Kidney (tissue), 22 donors: ENCODE measurements at places on chromosomes 7 and 10.

DNA sequence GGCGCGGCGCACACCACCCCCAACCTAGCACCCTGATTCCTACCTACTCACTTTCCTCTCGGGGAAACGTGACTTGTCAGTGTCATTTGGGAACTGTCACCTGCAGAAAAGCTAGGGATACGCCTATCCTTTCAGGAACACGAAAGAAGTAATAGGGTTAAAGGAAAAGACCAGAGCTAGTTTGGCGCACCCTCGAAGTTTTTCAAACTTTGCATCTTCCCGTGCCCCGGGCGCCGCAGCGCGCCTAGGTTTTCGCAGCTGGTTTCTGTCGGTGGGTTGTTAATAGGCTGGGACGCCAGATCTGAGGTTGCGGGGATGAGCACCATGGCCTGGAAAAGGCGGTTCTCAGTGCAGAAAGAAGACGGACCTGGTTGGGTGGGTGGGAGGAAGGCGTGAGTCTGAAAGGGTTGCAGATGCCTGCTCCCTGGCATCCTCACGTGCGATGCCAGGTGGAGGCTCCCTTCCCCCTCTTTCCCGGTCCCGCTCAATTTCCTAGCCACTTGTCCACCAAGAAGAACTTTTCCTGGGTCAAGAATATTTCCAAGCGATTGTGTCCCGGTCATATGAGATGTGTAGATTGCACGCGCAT lies 568 bp upstream of the MEOX2 start:
- no peak for DNase-seq

DNA sequence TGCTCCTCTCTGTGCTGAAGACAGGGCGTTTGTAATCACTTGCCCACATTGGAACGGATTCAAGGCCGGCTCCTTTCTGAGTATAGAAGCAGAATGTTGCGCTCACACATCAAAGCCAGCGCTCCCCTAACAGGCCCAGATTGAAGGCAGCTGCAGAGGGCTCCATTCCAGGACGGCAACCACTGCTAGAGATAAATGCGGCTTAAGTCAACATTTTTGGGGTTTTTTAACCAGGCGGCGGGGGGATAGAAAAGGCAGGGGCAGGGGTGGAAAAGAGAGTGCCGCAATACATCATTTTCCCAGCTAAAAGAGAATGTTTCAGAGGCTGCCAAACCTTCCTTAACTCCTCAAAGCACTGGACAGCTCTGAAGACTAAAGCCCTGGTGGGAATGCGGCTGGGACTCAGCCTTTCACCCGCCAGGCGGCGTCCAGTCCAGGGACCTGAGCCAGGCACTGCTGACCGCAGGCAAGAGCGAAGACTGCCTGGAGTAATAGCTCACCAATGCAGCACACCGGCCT lies 189.6 kb downstream of the TNS3 start:
- peak; percentile 91 for DNase-seq

- peak; percentile 83 for DNase-seq
Observed at GRCh38 chr7:157576415-157576814, 239.6 kb downstream of the DNAJB6 start.

DNA sequence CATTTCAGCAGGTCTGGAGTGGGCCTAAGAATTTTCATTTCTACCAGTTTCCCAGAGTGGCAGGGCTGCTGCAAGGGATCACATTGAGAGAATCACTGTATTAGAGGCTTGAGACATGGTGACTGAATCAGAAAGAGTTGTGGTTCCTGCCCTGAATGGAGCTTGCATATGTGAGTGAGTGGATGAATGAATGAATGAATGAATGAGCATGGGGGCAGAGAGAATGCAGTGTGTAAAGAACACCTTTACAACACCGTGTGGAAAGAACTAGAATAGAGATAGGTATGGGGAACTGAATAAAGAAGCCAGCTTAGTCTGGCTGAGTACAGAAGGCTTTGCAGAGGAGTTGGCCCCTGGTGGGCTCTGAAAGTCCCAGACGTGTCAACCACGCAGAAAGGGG lies 142.8 kb upstream of the AGK start:
- no peak for DNase-seq

DNA sequence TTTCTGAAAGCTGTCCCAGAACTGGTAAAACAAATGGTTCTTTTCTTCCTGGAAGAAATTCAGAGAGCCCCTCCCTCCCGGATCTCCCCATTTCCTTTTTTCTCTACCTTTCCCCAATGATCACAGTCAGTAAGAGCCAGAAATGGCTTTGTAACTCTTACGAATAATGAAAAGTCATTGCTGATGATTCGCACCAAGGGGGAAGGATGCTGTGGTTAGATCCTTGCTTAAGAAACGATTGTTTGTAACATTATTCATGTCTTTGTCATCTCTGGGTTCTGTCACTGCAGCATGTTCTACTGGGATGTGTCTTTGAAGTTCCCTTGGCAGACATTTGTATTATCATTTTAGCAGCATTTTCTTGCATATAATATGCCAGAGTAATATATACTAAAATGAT lies 138.9 kb downstream of the CACNB2 start:
- DNase-seq: no peak

GRCh38 chr10:33799281-33799943 lies 464.9 kb upstream of the NRP1 start:
- DNase-seq: peak; percentile 67

DNA sequence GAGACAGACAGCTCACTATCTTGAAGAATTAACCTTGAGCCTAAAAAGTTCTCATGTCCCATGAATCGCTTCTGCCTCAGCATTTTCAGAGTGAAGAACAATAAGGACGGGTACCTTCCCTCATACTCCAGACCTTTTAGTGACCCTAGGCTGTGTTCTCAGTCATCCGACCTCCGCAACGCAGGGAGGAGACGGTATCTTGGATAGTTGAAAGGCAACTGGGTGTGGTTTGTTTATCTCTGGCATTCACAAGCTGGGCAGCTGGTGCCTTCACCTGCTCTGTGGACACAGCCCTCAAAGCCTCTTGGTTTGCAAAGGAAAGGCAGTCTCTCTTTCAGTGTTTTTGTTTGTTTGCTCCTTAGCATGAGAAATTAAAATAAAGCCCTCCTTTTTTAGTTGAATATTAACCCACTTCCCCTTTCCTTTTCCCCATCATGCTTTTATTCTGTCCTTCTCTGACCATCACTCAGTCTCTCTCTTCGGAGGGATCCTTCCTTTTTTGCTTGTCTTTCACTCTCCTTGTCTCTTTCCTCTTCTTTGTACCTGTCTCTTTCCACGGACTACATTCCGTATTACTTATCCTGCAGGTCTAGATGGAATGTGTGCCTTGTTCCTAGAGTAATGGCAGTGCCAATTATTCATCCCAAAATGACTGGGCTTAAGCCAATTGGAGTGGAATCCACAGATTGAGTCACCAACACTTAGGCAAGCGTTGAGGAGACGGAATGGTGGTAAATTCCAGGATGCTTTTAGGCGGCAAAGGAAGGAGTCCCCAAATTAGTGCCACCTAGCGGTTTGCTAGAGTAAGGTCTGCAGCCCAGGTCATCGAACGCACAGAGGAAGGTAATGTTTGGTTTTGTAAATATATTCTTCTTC lies 45.8 kb downstream of the PRR15 start:
- peak; percentile 37 for DNase-seq

GRCh38 chr7:103097041-103097440 lies 22.1 kb downstream of the ARMC10 start:
- DNase-seq: no peak

DNA sequence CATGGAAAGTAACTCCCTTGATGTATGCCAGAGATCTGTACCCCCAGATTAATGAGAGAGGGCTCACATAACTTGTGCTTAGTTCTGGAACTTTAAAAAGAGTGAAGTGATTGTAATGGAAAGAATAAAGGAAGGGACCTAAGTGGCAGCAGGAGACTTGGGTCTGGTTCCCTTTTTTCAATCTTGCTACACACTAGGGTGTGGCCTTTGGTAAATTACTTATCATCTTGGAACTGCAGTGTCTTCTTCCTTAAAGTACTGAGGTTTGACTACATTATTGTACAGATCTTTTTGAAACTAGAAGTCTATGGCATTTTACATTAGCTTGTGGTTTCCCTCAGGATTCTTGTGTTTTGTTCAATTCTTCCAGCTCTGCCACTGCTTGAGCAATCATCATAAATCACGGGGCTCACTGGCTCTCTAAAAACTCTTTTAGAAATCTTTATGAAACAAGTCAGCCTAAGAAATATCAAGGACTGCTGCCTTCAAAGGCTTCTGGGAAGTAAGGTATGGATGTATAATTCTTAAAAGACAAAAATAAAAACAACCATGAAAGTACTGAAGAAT lies 22.5 kb upstream of the CHRM2 start:
- no peak for DNase-seq

DNA sequence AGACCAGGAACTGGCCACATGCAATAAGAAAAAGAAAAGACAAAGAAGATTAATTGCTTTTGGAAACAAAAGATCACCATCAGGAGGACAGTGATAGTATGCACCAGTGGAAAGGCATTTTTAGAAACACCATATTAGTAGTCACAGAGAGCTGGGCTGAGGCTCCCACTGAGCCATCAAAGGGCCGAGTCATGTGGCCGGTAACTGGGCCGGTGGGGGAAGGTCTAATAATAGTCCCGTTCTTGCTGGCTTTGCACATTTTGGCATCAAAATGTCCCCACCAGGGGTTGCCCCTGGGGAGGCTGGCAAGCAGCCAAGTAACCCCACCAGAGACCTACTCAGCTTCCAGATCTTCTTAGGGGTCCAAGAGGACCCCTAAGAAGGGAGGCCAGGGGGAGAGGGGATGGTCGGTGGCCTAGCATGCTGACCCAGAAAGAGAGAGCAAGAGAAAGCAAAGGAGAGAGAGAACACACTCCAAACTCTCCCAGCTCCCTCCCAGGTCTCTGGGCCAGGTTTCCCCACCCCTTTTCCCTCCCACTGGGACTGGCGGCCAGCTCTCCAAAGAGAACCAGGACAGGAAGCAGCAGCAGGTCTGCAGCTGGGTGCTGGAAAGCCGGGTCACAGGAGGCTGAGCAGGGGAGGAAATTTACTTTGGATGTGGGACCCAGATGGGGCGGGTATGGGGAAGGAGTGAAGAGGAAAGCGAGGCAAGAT lies 70.2 kb upstream of the FGFR2 start:
- DNase-seq: peak; percentile 78
